ENCODE measurements at places on chromosomes 11 and 22.

- no peak for DNase-seq
Observed at GRCh38 chr11:32911413-32911812, 18.8 kb downstream of the QSER1 start.

GRCh38 chr11:86620891-86621521, 51.4 kb downstream of the ME3 start:
- no peak for DNase-seq

DNA sequence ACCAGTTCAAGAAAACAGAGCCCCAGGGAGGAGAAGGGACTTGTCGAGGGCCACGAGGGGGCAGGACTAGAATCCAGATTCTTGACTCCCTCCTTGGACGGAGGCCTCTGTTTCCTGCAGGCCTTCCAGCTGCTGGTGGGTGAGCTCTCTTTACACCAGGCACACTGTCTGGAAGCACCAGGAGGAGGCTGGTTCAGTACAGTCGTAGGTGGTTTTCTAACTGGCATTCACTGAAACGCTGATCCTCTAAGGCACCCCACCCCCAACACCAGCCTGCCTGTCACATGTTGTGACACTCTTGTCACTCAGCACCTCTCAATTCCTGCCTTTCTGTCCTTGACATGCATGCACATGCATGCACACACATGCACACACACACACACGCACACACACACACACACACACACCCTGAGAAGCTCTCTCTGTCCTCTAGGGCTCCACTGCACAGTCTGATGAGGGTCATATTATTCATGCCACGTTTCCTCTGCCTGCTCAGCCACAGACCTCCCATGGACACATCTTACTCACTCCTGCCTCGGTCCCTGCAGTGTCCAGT, 751 bp downstream of the MS4A10 start:
- no peak for DNase-seq

- no peak for DNase-seq
Observed at GRCh38 chr11:4677948-4678347, 19.7 kb downstream of the OR51E2 start.

DNA sequence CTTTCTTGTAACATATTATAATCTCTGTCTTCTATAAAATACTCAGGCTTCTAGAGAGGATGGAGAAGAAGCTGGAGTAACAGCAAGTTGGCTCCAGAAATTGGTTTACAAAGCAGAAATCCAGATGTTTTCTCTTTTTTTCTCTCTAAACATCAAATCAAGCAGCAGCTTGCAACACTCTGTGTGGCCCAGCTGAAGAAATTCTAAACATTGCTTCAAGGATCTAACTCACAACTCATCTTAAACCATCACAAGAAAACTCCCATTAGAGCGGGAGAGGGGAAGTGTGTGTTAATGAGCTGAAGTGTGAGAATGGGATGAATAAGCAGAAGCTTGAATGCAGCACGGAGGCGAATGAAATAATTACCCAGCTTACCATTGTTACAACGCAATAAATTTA, 146.5 kb downstream of the OPCML start:
- no peak for DNase-seq

DNA sequence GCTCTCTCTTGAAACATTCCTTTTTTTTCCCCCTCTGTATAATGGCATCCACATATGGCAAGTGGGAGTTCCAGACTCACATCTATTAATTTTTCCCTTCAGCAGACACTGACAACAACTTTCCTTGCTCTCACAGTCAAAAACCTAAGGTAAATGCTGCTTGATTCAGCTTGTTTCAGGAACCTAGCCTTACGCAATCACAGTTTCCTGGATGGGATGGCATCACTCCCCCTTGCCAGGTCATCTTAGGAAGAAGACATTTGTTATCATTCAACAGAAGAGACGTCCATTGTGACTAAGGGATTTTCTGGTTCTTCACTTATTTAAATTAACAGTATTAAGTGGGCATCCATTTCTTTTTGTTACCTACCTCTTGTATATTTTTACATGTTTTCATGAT, 112.0 kb upstream of the PDGFD start:
- no peak for DNase-seq

- DNase-seq, result no peak
Observed at GRCh38 chr11:6321961-6322362, 1.7 kb upstream of the CAVIN3 start.

DNA sequence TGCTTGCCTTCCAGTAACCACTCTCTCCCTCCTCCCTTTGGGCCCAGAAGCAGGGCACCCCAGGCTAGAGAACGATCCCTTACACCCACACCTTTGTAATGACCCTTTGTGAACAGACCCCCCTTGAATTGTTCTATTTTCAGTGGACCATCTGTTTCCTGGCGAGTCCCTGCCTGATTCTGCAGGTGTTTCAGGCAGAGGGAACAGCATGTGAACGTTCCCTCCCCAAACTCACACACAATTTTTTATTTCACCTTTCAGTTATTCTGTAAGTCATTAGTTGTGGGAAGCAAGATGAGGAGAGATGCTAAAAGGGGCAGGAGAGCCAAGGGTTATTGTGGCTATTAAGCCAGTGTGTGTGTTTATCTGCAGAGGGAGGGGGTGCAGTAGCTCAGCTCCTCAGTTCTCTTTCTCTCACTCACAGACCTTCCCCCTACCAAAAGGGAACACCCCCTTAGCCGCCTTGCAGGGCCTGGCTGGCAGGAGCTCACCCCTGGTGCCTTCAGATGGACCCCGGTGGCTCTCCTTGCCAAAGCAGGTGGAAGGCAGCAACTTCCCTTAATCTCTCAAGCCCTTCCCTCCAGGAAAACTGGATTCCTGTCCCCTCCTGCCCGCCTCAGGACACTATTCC, 64.8 kb upstream of the SPON1 start:
- DNase-seq, result no peak

GRCh38 chr11:44944853-44945235, 5.8 kb downstream of the TP53I11 start:
- DNase-seq, result no peak

- no peak for DNase-seq
Observed at GRCh38 chr11:132685174-132685611, 847.1 kb downstream of the OPCML start.

GRCh38 chr11:57307666-57308270, 17.0 kb downstream of the TNKS1BP1 start:
- no peak for DNase-seq
